ENCODE measurements at places on chromosomes 3 and 15.

GRCh38 chr3:100782348-100782747 is 73.1 kb downstream of the TFG start:
- DNase-seq = no peak

DNA sequence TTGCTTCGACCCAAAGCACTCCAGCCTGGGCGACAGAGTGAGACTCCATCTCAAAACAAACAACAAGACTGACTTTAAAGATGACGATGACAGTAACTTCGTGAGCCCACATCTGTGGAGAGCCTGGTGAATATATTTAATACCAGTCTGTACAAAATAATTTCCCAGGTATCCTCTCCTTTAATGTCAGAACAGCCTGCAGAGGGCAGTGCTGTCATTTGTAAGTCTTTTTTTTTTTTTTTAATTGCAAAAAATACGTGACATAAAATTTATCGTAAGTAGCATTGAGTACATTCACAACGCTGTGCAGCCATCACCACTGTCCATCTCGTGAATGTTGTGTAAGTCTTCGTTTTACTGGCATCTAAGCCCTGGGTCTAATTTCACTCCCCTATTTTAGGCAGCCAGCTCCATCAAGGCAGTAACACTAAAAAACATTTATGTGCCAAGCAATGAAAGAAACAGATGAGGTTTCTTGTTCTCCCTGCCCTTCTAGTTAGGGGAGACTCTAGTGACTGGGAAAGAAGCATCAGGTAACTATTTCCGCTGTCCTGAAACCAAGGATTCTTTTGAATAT is 1.4 kb downstream of the HTD2 start:
- no peak for DNase-seq

DNA sequence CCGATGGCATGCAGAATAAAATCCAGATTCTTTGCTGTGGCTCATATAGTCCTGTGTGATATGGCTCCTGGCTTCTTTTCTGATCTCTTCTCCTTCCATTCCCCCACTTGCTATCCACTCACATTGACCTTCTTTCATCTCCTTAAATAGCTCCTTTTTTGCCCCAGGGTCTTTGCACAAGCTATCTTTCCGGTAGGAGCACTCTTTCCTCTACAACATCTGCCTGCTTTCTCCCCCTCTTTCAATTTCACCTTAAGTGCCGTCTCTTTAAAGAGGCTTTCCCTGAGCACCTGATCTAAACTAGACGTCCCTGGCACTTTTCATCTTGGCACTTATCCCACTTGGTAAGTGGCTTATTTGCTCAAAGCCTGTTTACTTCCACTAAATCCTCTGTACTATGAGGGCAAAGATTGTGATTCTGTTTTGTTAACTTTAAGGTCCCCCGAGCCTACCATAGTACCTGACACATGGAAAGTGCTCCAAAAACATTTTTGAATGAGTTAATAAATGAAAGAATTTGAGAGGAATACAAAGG is 323.3 kb upstream of the TLE3 start:
- no peak for DNase-seq

DNA sequence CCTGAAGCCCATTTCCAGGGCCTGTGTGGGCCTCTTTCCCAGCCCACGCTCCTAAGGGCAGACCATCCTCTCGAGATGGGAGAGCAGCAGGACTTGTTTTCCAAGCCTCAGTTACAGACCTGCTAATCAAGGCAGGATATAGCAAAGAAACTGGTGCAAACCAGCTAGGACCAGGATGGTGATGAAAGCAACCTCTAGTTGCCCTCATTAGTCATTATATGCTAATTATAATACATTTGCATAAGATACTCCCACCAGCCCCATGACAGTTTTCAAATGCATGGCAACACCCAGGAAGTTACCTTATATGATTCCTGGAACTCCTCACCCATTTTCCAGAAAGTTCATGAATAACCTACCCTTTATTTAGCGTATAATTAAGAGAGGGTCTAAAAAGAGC is 34.4 kb upstream of the TRH start:
- DNase-seq = no peak

- no peak for DNase-seq
These were observed 6.3 kb upstream of the FES start for GRCh38 chr15:90877996-90878395.

GRCh38 chr3:195411836-195412235 is 31.0 kb downstream of the ACAP2 start:
- DNase-seq = no peak

DNA sequence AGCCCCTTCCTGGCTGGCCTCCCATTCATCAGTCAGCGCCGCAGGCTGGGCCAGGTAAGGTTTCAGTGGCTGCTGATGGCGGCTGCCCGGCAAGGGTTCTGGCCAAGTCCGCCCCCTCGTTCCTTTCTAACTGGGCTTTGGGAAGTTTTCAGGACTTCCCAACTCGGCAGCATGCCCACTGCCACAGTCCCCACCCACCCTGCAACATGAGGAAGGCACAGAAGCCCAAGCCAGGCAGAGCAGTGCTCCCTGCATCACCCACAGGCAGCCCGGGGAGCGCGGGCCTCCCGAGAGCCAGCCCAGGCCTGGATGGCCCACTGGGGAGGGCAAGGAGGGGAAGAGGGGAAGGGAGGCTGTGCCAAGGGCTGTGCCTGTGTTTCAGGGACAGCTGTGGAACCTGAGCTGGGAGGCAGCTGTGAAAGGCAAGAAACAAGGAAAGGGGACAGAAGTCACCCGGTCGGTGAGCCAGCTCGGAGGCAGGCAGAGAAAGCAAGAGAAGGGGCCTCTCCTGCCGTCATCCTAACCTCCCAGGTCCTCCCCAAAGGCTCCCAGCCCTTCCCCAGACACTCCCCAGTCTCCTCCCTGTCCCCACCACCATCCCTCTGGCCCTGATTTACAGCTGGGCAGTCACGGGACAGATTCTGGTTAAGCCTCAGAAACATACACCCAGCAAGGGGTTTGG is 73.9 kb downstream of the CPN2 start:
- DNase-seq = no peak

- no peak for DNase-seq
These were observed 24.7 kb downstream of the MYO5A start for GRCh38 chr15:52503788-52504496.

- no peak for DNase-seq
These were observed 44.7 kb upstream of the SELENOK start for GRCh38 chr3:53936347-53936746.

DNA sequence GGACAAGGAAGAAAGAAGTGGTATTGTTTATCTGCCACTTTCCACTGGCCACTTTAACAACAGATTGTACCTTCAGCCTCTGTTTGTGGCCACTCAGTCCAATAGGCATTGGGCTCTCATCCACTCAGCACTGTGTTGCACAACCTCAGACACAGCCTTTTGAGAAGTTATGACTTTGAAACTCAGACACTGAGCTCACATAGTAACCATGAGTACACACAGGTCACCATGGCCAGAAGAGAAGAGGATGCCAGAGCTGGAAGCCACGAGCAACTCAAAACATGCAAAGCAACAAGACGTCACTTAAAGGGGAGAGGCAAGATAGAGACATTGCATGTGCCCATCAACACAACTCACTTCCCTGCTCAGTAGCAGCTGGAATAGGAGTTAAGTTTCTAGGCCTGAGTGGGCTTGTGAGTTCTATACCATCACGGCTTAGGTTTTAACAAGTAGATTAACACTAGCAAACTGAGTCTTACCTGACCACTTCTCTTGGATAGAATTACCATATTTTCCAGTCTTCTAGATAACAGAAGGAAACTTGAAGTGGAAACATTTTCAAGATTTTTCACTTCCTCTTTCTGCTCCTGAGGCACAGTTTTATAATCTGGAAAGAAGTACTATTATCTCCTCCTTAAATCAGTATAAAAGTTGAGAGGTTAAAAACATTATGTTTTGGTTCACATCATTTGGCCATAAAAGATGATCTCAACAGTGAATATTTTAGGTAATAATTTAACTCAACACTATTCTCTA is 103.5 kb downstream of the IMPG2 start:
- no peak for DNase-seq

- no peak for DNase-seq
These were observed 798.2 kb downstream of the GRM7 start for GRCh38 chr3:7659079-7659478.

GRCh38 chr15:38896647-38897046 is 332.0 kb upstream of the RASGRP1 start:
- DNase-seq = no peak

DNA sequence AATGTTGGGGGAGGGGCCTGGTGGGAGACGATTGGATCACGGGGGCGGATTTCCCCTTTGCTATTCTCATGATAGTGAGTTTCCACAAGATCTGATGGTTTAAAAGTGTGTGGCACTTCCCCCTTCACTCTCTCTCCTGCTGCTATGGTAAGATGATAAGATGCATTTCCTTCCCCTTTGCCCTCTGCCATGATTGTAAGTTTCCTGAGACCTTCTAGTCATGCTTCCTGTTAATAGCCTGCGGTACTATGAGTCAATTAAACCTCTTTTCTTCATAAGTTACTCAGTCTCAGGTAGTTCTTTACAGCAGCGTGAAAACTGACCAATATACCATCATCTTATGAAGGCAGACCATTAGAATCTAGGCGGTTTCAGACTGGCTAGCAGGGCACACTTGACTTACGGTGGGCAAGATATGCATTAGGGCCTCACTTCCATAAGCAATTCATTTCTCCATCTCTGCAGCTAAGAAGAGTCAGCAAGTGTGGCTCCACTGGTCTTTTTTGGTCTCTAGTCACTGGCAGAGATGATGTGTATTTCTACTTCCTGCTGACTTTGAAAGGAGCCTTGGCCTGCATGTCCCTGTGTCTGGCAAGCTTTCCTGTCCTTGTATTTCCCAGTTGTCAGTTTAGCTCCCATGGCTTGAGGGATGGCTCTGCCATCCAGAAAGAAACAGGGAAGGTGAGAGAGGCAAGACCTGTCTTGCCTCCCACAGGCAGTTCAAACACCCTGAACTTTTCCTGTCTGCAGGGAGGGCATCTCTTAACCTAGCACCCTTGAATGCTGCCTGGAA is 109.0 kb upstream of the ADAMTS9 start:
- DNase-seq = no peak

DNA sequence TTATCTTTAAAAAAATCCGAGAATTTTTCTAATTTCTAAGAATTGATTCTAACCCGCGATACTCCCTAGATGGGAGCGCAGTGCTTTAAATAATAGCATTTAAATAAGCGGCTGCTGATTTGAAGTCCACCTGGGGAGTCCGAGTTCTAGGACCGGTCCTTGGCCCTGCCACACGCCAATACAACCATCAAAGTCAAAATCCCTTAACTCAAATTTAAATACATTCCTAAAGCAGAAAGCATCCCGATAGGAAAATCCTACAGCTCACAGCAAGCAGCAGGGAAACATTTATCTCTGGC is 508 bp upstream of the ECT2 start:
- DNase-seq = no peak

- DNase-seq = no peak
These were observed 47.3 kb downstream of the TMEM44 start for GRCh38 chr3:194585880-194586281.

- no peak for DNase-seq
These were observed 4.5 kb downstream of the MESP2 start for GRCh38 chr15:89780601-89781000.

DNA sequence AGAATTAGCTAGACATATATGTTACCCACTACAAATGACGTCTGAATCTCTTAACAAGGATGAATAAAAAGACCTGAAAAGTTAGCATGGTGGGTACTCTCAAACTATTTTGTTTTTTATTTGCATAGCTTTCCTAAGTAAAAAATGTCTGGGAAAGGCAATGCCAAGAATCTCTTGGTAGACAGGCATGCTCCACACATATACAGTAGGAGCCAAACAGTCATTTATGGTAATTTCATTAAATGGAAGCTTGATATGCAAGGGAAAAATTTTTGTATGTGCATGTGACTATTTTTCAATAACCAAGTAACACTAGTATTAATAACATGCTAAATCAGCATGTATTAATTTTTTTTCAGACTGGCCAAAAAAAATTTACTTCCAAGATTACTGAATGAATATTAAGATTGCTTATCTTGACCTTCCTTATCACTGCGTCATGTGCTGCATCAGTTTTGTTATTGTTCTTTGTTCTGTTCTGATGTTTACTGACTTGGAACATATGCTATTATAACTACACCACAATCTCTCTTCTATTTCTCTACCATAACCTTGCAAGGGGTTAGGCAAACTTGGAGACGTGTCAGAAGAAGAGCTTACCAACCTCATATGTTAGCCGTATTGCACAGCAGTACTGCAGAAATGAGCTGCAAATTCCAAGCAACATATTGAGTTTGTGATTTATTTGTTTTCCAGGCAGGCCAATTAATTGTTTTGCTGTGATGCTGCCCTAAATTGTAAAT is 255.3 kb downstream of the RBMS3 start:
- DNase-seq = no peak

- DNase-seq = no peak
These were observed 3.9 kb upstream of the SENP2 start for GRCh38 chr3:185582236-185582635.

- DNase-seq = no peak
These were observed 31.8 kb downstream of the P3H2 start for GRCh38 chr3:190088890-190089289.

DNA sequence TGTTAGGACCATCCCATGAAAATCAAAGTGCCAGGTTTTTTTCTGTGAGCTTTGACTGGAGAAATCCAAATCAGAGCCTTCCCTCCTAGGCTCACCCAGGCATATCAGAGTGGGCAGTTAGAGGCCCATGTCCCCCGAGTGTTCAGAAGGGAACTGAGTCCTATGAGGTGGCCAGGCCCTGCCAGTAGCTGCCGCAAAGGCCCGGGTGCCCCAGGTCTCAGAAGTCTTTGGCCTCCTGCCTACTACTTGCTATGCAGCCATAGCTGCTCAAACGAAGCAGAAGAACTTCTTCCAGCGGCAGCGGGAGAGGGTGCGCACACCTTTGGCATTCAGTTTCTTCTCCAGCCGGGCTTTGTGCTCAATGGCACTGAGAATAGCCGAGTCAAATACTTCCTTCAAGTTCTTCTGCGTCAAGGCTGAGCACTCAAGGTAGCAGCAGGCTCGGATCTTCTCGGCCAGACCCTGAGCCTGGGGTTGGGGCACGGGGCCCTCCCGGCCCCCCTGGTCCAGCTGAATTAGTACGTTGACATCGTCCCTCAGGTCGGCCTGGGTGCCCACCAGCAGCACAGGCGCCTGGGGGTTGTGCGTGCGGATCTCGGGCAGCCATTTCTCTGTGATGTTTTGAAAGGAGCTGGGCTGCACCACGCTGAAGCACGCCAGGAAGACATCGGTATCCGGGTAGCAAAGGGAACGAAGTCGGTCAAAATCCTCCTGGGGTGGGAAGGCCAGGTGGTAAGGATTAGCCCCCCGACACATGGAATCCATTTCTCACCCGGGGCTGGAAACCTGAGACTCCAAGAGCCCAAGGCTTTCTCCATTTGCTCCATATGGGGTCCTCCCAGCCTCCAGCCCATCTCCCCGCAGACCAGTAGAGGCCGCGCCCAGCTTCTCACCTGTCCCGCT is 992 bp downstream of the RHOV start:
- no peak for DNase-seq

Measured in NCI-H2081 treated with DMSO at 0.1 percent for 48 hours (cell line).